NCI-H1092 (cell line): ENCODE measurements at places on chromosomes 1 and 21.
A peak's percentile ranks its signal among the peaks of the same experiment; 100 is the strongest.

DNA sequence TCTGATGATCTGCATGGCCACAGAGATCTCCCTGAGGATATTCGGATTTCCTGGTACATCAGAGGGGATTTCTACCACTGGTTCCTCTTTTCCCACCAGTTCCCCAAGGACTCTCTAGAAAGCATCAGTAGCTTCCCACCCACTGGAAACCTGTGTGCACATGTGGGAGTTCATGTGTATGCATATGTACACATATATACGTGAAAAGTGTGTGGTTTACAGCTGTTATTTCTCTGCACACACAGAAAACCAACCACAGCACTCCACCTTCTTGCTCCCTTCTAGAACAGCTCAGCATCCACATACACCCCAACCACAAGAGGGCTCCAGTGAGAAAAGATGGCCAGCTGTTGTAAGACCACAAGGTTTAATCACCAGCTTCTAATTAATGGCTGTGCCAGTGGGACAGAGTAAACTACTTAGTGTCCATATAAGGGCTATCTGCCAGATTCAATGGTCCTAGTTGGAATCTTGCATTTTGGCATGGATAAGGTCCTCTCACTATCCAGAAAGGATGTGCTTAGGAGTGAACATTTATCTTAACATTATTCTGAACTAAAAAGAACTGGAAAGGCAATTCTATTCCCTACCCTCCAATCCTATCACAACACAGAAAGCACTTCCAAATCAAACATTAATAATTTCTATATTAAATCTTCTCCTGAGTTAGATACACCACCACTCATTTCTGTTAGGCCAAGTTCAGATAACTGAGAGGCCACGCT, 24.1 kb downstream of the GPR3 start:
- no peak for DNase-seq

DNA sequence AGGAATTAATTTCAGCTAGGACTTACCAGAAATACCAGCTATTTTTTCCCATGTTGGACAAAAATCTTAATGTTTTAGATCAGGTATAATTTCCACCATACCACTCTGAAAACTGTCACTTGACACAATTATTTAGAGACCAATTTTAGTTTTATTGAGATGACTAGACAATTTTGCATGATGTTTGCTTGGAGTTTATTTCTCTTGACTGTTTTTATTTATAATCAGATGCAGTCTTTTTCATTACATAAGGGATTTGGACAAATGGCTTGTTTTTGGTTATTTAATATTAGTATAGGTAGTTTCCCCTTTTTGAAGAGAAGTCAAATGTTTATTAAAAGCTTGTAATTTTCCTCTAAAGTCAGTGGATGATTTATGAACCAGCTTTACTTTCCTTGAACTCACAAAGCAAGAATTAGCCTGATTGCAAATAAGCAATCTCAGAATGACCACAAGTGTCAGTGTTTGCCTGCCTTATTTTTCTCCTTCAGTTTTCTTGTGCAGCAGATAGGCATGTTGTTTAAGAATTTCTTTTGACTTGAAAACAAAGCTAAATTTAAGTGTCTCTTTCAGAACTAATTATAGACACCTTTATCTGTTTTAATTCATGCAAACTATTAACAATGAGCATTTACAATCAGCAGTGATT, 3.8 kb upstream of the B3GALT2 start:
- no peak for DNase-seq

- DNase-seq = no peak
Observed at GRCh38 chr1:210378736-210379135, 50.0 kb downstream of the HHAT start.

GRCh38 chr21:18382141-18382540, 21.4 kb downstream of the TMPRSS15 start:
- no peak for DNase-seq

DNA sequence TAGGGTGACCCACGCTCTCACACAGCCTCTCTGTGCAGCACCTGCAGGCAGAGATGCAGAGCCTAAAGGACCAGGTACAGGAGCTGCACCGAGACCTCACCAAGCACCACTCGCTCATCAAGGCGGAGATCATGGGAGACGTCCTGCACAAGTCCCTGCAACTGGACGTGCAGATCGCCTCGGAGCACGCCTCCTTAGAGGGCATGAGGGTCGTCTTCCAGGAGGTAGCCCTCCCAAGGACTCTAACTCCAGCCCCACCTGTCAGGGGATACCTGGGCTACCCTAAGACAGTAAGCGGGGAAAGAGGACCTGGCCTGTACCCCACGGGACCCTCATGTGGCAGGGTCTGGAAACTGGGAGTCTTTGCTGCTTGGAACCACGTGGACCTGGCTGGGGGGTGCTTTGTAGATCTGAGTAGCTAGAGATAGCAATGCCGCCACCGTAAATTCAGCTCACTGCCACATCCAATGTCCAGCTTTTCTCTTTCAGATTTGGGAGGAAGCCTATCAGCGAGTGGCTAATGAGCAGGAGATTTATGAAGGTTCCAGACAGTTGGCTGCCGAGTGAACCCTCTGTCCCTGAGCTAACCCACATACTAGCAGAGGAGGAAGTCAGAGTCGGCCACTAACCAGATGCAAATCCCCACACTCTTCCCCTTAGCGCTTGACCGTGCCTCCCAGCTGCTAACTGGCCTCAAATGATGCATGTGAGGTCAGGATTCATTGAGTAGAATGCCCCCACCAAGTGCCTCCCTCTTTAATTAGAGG, 6.5 kb downstream of the RNF207 start:
- no peak for DNase-seq

- no peak for DNase-seq
Observed at GRCh38 chr1:187626056-187626455, 797.3 kb downstream of the PLA2G4A start.

- DNase-seq = no peak
Observed at GRCh38 chr1:195529881-195530280, 1078.4 kb downstream of the KCNT2 start.

- DNase-seq = no peak
Observed at GRCh38 chr1:229209386-229209785, 61.5 kb upstream of the RAB4A start.

- peak; percentile 24 for DNase-seq
Observed at GRCh38 chr1:9825093-9826074, 1.6 kb upstream of the CLSTN1 start.

DNA sequence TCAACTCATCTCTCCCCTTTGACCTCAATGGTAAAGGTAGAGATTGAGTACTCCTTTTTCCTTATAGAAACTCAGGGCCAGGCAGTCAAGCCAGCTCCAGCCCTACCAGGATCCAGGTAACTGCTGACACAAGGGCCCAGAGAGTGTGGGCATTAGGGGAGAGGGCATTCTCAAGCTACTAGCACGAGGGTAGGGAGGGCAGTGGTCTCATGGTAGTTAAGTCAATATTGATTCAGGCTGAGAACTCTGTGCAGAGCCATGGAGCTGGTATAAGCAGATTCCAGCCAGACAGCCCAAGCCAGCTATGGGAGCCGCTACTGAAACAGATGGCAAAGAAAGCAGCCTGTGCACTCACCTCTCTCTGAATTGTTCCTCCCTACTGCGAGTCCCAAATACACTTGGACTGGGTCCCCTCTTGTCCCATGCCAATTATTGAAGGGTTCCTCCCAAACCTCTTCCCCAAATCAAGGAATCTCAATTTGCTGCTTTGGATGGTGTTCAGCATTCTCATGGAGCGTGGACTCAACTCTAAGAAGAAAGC, 2.8 kb downstream of the PI4KB start:
- DNase-seq = no peak

DNA sequence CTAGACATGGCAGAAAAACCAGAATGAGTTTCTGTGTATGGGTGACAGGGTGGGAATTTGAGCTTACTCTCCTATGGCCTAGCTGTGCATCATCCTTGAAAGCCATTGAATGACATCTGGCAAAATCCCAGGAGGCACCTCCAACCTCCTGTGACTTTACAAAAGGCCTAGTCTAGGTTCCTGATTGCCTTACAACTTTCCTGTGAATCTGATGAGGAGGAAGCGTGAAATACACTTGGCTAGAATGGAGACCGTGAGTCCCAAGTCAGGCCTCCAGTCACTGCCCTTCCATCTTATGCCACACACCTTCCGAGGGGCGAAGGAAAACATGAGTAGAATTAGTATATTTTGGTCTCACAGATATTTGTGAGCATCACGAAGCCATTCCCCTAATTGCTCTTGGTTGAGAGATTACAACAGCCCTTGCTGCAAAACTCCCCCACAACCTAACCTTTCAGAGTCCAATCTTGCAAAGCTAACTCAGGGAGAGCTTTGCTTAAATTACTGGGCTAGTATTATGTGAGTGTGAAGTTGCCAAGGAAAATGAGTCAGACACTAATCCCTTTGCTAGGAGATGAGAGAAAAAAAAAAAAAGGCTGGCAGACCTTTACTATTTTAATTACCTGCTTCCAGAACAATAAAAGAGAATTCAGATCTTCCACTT, 36.3 kb upstream of the PAXBP1 start:
- DNase-seq = no peak

GRCh38 chr1:2290595-2291510, 62.7 kb downstream of the SKI start:
- DNase-seq = no peak

DNA sequence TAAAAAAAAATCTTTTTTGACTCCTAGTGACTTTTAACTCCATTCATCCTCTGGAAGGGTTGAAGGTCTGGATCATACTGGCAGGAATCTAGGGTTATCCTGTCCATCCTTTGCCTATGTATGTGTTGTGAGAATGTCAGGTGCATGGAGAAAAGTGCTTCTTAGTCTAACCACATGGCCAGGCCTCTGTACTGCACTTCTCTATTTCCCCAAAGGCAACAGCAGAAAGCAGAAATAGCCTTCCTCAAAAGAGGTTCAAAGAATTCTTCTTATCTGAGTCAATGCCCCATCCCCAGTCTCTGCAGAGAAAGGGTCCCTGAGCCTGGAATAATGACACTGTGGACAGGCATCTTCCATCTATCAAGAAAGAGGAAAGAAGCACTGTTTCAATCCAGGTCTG, 85.7 kb upstream of the CD34 start:
- DNase-seq = no peak

DNA sequence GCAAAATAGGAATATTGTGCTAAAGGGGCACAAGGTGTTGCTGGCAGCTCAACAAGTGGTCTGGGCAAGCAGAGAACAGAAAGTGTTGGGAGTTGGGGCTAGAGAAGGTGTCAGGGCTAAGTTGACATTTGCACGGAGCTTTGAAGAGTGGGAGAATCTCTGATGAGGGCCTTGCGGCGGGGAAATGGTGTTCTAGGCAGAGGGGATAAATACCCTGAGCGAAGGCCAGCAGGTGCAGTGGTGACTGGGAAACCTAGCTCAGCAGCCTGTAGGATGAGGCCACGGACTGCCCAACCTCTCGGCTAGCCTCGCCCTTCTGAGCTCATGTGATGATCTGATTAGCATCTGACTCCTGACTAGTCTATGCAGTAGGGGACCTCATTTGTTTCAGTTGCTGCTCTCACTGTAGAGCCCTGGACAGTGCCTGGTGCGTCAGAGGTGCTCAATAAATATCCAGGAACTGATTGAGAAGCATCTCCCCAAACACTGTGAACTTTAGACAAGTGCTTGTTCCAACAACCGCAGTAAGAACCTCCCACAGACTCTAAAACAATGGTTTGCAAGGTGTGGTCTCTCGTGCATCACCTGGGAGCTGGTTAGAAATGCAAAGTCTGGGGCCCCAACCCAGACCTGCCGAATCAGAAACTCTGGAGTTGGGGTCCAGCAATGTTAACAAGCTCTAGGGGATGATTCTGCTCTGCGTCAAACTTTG, 1.0 kb upstream of the FOXO6 start:
- DNase-seq = no peak
